ENCODE measurements at places on chromosomes 4 and X.

DNA sequence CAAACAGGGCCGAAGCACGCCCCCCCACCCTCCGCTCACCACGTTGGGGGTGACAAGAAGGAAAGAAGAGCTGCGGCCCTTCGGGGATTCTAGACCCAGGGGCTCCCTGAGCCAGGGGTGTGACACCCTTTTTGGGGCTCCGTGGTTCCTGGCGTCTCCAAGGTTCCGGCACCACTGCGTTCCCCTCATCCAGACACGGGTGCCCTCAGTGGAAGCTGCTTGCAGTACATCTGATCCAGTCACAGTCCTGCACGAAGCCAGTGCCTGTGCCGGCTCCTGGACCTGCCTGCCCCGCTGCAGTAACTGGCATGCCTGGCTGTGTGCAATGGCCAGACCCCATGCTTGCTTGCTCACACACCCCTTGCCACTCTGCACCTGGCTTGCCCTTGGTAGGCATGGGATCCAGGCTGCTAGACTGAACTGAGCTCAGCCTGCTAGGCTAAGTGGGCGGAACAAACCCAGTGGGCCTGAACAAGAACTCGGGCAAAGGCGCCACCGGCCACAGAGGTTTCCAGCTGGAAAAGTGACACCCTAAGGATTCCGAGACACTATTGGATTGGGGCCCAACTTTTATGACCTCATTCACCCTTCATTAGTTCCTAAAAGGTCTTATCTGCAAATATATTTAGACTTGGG is 420.4 kb upstream of the AGA start:
- no peak for DNase-seq

GRCh38 chr4:152156442-152156841 is 379.4 kb downstream of the FBXW7 start:
- DNase-seq: peak; percentile 7

GRCh38 chr4:55859711-55860110 is 6.3 kb downstream of the EXOC1 start:
- no peak for DNase-seq

DNA sequence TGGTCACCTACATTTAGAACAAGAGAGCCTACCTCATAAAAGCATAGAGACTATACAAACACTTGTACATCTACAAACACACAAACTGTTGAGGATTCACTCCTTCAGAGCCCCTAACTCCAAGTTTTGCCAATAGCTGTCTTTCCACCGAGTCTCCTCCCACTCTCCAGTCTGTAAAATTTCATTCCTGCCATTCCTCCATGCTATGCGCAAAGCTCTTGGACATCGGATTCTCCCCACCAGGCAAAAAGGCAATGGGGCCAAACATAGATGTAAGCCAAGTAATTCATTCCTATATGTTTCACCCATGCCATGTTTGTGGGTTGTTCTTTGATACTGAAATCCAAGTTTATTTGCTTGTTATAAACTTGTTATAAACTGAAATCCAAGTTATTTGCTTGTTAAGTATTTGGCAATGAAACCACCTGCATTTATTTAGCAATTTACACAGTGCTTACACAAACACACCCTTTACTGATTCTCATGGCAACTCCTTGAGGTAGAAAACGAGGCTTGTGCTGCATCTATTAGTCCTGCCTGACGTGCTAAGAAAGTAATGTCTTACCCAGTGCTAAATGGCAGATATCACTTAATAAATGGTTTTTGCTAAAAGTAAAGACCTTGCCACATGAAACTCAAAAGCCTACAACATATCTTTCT is 91.1 kb downstream of the SCFD2 start:
- DNase-seq: no peak

- peak; percentile 15 for DNase-seq
Measured at GRCh38 chrX:23246001-23246400, 88.6 kb upstream of the PTCHD1 start.

DNA sequence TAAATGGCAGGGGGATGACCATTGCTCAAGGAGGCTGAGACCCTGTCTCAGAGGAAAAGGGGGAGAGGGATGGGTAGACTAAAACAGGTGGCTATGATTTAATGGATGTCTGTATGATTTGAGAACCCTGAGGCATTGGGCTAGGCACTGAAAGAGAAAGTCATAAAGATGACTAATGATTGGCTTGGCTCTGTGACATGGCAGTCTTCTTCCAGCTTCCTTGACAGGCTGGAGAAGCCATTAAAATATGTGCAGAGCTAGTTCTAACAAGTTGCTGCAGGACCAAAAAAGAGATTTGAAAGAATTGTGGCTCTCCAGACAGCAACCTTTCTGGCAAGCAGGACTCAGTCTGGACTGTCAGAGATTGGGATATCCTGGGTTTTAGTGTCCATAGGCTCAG is 53.6 kb downstream of the AMER1 start:
- DNase-seq: no peak

DNA sequence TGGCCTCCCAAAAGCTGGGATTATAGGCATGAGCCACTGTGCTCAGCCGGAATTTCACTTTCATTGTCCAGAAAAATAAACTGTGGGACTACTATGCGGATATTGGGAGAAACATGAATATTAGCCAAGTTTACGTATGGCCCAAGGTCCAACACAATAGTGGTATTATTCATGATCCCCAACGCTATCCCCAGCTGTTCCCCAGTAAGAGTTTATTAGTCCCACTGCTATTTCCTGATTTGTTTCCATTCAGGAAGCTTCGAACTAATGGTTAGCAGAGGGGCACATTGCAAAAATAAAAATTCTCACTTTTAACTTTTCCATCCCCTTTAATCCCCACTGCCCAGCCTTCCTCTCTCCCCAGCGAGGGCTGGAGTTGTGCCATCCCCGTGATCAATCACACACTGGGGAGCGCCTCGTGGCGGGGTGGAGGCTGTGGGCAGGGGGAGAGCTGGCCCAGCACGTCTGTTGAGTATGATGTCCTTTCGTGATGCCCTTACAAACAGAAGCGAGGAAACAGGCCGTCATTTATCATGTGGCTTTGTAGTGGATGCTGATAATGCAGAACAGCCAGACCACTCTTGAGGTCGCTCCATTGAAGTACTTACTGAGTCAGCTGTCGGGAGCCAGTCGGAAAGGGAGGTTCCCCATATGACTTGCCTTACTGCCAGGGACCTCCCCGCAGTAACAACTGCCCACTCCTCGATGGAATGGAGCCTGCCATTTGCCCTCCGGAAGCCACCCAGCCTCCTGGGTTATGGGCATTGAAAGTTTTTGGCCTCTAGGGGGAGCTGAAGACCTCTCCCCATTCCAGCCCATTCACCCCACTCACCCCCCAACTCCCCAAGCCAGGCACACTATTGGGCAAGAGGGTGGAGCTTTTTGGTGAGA is 117.0 kb downstream of the KDR start:
- no peak for DNase-seq

- DNase-seq: no peak
Measured at GRCh38 chr4:26194764-26195163, 126.0 kb upstream of the RBPJ start.

- no peak for DNase-seq
Measured at GRCh38 chr4:172992648-172993378, 175.8 kb upstream of the GALNT7 start.

- DNase-seq: no peak
Measured at GRCh38 chr4:137685357-137685756, 153.1 kb upstream of the PCDH18 start.

DNA sequence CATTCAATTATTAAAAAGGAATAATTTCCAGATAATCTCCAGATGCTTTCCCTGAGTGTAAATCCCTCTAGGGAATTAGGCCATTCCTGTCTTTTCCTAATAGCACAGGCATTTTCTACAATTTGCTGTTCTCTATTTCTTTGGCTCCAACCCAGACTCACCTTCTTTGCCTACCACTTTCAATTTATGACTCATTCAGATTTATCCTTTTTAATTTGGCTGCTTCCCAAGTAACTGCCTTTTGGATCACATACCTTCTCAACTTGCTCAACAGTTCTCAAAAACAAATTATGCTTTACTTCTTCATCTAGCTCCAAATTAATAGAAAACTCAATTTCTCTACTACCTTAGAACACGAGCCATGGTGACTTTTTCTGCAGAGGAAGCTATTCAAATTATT is 1166.3 kb upstream of the PCDH7 start:
- DNase-seq: peak; percentile 2

DNA sequence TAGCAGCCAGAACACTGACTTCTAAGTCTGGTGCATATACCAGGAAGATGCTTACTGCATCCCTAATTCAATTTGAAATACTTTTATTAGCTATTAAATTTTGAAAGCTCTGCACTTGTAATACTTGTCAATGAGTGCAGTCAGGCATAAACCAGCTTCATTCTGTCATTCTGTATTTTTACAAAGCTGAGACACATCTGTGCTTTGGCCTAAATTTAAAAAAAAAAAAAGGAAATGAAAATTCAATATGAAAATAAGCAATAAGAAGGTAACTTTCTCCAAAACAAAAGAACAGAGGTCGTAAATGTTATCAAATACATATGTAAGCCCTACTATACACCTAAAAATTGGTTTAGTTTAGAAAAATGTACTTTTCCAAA is 7.0 kb downstream of the SMIM14 start:
- DNase-seq: no peak

- DNase-seq: no peak
Measured at GRCh38 chr4:88286897-88287296, 2.5 kb upstream of the PPM1K start.

DNA sequence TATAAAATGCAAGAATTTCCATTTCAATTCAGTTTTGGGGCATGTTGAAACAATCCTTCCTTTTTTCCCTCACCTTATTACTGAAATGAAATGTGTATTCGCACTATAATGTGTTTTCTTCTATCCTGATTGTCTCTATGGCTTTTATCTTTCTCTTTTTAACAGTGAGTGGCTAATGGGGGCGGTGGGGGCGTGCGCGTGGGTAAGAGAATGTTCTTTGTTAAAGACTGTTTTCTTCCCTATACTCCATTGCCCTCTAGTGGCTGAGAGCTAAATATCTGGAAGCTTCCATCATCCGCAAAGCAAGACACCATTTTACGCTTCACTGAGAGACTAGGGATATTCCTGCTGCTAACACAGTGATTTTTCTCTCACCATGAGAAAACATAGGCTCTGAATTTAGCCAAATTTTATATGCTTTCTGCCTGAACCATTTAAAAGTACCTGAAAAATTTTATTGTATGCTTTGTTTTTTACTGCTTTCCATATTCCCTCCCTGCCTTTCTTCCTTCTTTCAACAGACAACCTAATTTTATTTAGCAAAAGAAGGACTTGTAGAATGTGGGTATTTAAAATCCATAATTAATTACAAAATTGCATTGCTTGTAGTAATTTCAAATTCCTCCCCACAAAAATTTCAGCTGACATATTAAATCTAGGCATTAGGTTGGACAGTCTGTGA is 194.0 kb downstream of the GASK1B start:
- DNase-seq: peak; percentile 48

DNA sequence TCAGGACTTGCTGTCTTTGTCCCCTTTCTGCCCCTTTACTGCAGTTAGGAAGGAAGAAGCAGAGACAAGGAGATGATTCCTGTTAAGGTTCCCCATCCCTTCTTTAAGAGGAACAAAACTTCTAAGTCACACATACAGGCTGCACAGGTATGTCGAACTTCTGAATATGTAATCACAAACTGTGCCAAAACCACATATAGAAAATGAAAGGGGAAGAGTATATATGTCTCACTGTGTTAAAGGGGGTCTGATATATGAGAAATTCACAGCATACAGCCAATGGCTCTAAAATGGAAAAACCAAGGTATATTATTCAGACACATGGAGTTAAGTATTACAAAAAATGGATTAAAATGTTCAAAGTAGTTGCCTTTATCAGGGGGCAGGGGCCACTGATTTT is 11.7 kb downstream of the CFAP97 start:
- DNase-seq: no peak

DNA sequence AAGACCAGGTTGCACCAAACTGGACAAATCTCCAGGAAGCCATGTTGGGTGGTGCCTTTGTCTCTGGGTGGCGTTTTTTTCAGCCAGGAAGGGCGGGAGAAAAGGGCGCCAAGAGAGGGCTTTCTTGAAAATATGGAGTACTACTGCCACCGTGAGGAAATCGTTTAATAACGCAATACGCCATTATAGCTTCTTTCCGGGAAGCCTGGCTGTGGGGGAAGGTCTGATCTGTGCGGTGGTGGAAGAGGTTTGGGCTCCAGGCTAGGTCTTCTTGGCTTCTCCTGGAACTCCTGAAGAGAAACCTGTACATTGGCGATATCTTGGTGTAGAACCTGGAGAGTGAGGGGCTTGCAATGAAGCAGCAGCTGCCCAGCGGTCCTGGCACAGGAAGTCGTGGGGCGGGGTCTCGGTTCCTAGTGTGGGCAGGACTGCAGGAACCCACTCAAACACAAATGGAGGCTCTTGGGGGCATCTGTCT is 202.7 kb downstream of the OR13H1 start:
- no peak for DNase-seq

DNA sequence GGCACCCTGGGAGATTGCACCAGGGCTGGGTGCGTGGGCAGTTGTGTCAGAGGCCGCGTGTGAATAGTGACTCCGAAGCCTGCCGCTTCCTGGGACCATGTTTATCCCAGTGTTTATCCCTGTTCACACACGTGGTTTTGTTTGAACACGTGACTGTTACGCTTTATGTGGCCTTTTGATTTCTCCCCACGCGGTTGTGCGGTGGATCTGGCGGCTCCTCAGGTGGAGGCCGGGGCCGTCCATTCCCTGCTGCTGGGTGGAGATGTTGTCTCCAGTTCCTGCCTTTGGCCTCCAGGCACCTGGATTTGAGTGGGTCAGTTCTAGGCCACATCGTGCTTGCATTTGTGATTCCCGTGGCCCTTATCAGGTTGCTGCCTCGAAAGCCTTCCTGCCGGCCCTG is 35.1 kb downstream of the NELFA start:
- DNase-seq: no peak

GRCh38 chr4:14767142-14767541 is 235.1 kb upstream of the CPEB2 start:
- DNase-seq: no peak

GRCh38 chr4:94214703-94215319 is 7.1 kb downstream of the SMARCAD1 start:
- DNase-seq: no peak

DNA sequence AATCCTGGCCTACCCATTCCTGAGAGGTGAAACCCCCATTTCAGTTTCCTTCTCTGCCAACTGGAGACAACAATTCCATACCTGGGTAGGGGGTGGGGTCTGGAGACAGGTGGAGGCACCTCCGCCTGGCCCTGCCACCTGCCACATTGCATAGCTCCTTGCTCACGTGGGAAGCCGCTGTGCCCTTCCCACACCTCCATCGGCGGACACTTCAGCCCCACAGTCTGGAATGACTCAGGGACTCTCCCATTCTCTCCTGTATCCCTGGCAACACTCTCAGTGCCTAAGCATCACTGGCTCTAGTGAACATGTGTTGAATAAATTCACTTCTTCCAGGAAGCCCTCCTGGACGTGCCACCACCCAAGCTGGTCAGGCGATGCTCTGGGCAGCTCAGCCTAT is 21.7 kb downstream of the PPP2R2C start:
- DNase-seq: no peak

GRCh38 chr4:6332669-6333050 is 63.0 kb downstream of the WFS1 start:
- no peak for DNase-seq

GRCh38 chr4:23166407-23166806 is 473.7 kb downstream of the GBA3 start:
- no peak for DNase-seq

- DNase-seq: no peak
Measured at GRCh38 chr4:24768604-24769003, 26.8 kb upstream of the SOD3 start.

GRCh38 chrX:35809781-35810180 is 11.6 kb downstream of the MAGEB16 start:
- DNase-seq: no peak

- DNase-seq: no peak
Measured at GRCh38 chrX:39716401-39716800, 381.4 kb downstream of the BCOR start.
